ENCODE measurements at places on chromosomes 2 and 18. TPM values are rescaled to one million over a fixed set of nuclear protein-coding genes. Genes with fewer than 3 reads are reported as not detected.
A peak's percentile ranks its signal among the peaks of the same experiment; 100 is the strongest.

DNA sequence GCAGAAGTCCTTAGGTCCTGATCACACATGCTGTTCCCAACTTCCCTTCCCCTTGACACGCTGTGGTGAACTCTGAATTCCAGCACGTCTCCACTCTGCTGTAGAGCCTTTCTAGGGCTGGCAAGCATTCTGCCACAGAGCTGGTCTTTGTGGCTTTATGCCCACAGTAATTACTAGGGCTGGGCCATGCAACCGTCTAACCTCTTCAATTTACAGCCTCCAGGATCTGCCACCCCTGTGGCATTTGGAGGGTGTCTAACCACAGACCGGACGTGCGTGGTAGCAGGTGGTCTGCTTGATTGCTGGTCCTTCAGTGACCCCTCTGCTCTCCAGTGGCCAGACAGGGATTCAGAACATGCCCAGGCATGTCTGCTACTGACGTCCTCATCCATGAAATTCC is 43.1 kb upstream of the TGFA start:
- peaks cover 7% of the 10 kb centered on the region for H3K36me3 ChIP-seq
- H3K27ac ChIP-seq: peak overlapping the region; percentile 69
- H3K27me3 ChIP-seq: no peaks in the 10 kb centered on the region
- no peak overlapping the region for H3K4me3 ChIP-seq
- peaks cover 24% of the 10 kb centered on the region for H3K4me1 ChIP-seq

The BIN1 gene
- 52.8 TPM for total RNA-seq

DNA sequence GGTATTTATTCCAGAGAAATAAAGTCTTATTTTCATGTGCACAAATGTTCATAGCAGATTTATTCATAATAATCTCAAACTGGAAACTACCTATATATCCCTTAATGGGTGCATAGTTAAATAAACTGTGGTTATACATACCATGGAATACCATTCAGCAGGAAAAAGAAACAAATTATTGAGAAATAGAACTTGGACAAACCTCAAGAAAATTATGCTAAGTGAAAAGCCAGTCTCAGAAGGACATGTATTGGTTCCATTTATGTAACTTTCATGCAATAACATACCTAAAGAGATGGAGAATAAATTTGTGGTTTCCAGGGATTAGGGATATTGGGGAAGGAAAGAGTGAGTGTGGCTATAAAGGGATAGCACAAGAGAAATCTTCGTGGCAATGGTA is 452.6 kb downstream of the SETBP1 start:
- DNase-seq: no peak
- no peaks in the 10 kb centered on the region for H3K36me3 ChIP-seq
- no peak overlapping the region for H3K27ac ChIP-seq
- H3K4me3 ChIP-seq: no peak overlapping the region
- no peaks in the 10 kb centered on the region for H3K4me1 ChIP-seq

DNA sequence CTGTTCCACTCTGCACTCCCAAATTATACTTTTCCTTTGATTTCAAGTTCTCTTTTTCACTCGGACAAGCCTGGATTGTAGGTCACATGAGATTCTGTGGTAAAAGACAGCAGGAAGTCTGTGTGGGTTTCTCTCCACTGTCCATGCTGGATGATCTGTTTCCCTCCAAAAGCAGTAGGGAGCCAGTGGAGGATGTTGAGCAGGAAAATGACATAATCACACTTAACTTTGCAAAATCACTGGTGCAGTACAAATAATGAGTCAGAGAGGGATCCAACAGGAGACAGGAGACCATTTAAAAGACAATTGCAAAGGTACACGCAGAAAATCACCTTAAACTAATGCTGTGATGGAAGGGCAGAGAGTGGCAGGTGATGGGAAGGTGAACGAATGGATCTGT is 301.3 kb downstream of the ZNF407 start:
- no peak overlapping the region for H3K4me3 ChIP-seq
- no peaks in the 10 kb centered on the region for H3K27me3 ChIP-seq
- no peak for DNase-seq
- H3K4me1 ChIP-seq: no peaks in the 10 kb centered on the region

DNA sequence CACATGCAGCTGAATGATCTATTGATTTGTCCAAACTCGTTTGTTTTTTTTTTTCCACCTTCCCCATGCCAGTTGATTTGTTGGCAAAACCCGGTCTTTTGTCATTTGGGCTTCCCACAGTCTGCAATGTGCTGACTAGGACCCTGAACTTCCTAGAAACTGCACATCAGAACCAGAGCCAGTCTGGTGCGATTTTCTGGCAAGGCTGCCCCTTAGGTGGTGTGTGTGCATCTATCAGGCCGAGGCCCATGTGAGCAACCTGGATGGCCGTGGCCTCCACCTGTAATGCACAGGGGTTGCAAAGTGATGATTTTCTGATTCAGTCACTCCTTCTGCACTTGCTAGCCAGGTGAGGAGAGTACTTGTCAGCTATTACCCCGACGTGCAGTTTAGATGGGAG is 47.8 kb downstream of the NCK2 start:
- H3K4me1 ChIP-seq: peaks cover 34% of the 10 kb centered on the region
- H3K27ac ChIP-seq: no peak overlapping the region
- no peaks in the 10 kb centered on the region for H3K27me3 ChIP-seq
- H3K4me3 ChIP-seq: no peak overlapping the region
- no peak for DNase-seq

The EFHD1 gene
- total RNA-seq: 0.47 TPM

DNA sequence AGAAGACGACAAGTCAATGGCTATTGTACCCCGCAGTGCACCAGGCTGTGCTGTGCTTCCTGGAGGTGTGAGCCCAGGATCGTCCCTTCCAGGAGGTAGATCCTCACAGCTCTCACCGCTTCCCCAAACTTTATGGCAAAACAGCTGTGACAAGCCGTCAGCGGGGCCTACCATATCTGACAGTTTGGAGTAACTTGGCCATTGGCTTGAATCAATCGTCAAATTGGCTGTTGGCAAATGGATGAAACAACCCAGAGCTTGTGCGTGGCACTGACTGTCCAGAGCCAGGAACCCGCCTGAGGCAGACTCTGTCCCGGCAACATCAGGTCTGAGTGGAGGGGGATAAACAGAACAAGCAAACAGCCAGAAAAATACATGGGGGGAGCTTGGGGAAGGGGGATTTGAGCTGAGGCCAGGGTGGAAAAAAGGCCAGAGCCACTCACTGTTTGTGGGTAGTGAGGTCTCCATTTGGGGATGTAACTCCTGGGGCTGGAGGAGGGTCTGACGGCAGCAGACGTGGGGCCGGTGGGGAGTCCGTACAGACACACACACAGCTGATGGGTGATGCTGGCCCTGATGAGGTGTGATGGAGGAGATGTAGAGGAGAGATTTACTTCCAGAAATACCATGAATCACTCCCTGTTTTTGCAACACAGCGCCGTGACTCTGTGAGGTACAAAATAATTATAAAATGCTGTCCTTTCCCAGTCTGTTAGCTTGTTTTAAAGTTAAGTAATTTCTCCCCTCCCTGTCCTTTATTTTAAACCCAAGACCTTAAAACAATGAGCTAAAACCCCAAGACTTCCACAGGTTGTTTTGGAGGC is 174.8 kb downstream of the TWIST2 start:
- H3K4me3 ChIP-seq: no peak overlapping the region
- no peaks in the 10 kb centered on the region for H3K36me3 ChIP-seq
- DNase-seq: no peak
- no peaks in the 10 kb centered on the region for H3K4me1 ChIP-seq
- H3K27ac ChIP-seq: no peak overlapping the region

The ASB18 gene
- not detected for total RNA-seq

GRCh38 chr2:5826979-5827655 is 134.9 kb downstream of the SOX11 start:
- no peaks in the 10 kb centered on the region for H3K27me3 ChIP-seq
- H3K4me1 ChIP-seq: no peaks in the 10 kb centered on the region
- H3K36me3 ChIP-seq: no peaks in the 10 kb centered on the region

The GPBAR1 gene
- total RNA-seq: 1.1 TPM

GRCh38 chr2:115910270-115910669 is 1467.8 kb downstream of the DPP10 start:
- DNase-seq: no peak
- no peak overlapping the region for H3K4me3 ChIP-seq
- no peaks in the 10 kb centered on the region for H3K36me3 ChIP-seq
- H3K27ac ChIP-seq: no peak overlapping the region
- H3K27me3 ChIP-seq: no peaks in the 10 kb centered on the region
- H3K4me1 ChIP-seq: no peaks in the 10 kb centered on the region

- DNase-seq: no peak
- H3K27me3 ChIP-seq: peaks cover 9% of the 10 kb centered on the region
- no peak overlapping the region for H3K27ac ChIP-seq
- no peak overlapping the region for H3K4me3 ChIP-seq
- no peaks in the 10 kb centered on the region for H3K36me3 ChIP-seq
These were observed 54.5 kb downstream of the FAM124B start for GRCh38 chr2:224347176-224348051.

GRCh38 chr18:74994502-74995418 is 214.2 kb downstream of the PTGR3 start:
- H3K4me1 ChIP-seq: peaks cover 17% of the 10 kb centered on the region
- DNase-seq: peak; percentile 37
- no peaks in the 10 kb centered on the region for H3K36me3 ChIP-seq
- peak overlapping the region; percentile 75 for H3K27ac ChIP-seq

DNA sequence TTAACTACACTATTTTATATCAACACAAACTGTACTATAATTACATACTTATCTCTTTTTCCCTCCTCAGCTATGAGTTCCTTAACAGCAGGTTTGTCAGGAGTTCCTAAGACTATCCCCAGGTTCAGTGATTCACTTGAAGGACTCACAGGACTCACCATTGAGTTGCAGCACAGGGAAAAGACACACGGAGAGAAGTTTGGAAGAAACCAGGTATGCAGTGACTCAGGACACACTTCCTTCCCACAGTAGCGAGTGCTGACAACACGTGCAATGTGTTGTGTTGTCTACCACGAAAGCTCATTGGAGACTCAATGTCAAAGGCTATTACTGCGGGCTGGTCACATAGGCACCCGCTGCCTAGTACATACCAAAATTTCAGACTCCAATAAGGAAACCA is 32.0 kb downstream of the MGAT4A start:
- no peak overlapping the region for H3K27ac ChIP-seq
- no peak for DNase-seq
- H3K36me3 ChIP-seq: no peaks in the 10 kb centered on the region
- H3K4me3 ChIP-seq: no peak overlapping the region
- H3K4me1 ChIP-seq: peaks cover 33% of the 10 kb centered on the region

- no peaks in the 10 kb centered on the region for H3K36me3 ChIP-seq
- no peak for DNase-seq
- no peak overlapping the region for H3K27ac ChIP-seq
- H3K4me1 ChIP-seq: no peaks in the 10 kb centered on the region
- H3K4me3 ChIP-seq: no peak overlapping the region
- H3K27me3 ChIP-seq: peaks cover 21% of the 10 kb centered on the region
These were observed 149.6 kb downstream of the ACKR3 start for GRCh38 chr2:236719192-236719635.

The PROM2 gene
- 24.7 TPM for total RNA-seq

The DNAH6 gene
- 1.3 TPM for total RNA-seq

The CLEC4F gene
- not detected for total RNA-seq

DNA sequence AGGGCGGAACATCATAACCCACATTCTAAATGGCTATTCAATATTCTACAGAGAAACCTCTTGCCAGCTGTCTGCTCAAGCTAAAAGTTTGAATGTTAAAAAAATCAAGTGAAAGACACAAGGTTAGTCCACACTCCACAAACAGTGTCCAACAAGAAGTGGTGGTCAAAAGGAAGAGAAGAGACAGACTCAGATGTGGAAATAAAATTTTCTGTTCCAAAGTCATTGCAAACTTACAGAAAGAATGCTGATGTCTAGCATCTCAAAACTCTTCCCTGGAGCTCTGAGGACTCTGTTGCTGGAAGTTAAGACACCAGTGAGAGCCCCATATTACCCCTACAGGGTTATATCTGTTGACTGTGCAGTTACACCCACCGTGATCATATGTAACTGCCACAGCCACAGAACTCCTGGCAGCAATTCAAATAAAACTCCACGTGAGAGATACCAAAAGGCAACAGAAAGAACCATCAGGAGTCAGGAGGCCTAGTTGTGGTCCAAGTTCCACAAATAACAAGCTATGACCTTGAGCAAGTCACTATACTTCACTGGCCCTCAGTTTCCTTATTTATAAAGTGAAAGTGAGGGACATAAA is 60.9 kb downstream of the AAK1 start:
- peaks cover 5% of the 10 kb centered on the region for H3K36me3 ChIP-seq
- no peak for DNase-seq
- H3K4me3 ChIP-seq: peak overlapping the region; percentile 10
- peaks cover 52% of the 10 kb centered on the region for H3K4me1 ChIP-seq
- no peak overlapping the region for H3K27ac ChIP-seq

DNA sequence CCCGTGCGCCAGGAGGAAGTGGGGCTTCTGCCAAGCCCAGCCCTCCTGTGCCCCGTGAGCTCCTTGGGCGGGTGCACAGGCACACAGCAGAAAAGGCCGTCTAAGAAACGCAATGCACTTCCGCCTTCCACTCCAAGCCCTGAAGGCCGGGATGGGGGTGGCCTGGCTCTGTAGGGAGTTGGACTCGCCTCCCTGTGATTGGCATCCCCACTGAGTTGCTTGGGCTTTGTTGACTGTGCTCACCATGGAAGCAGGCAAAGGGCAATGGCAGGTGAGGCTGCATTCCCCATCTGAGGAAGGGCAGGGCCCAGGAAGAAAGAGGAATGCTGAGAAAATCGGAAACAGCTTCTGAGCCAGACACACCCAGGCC is 66.8 kb downstream of the CRACDL start:
- peak; percentile 92 for DNase-seq
- H3K36me3 ChIP-seq: peaks cover 33% of the 10 kb centered on the region
- no peaks in the 10 kb centered on the region for H3K27me3 ChIP-seq
- H3K27ac ChIP-seq: peak overlapping the region; percentile 99
- peak overlapping the region; percentile 89 for H3K4me3 ChIP-seq

GRCh38 chr18:45059695-45060094 is 379.0 kb downstream of the SETBP1 start:
- DNase-seq: peak; percentile 5
- H3K4me1 ChIP-seq: peaks cover 9% of the 10 kb centered on the region
- no peak overlapping the region for H3K4me3 ChIP-seq
- H3K27ac ChIP-seq: no peak overlapping the region
- H3K36me3 ChIP-seq: no peaks in the 10 kb centered on the region

DNA sequence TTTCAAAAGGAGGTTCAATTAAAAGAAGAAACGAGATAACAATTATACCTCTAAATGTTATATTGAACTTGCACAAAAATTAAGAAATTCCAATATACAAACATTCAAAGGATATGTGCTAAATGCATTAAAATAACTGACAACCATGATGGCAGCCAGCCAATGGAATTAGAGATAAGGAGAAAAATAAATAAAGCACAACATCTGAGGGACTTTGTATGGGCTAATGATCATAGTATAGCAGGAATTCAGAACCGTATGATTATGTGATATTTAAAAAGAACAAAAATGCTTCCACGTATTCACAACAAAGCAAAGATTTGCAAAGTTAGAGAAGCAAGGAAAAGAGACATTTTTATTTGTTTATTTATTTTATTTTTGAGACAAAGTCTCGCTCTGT is 1103.0 kb downstream of the CBLN2 start:
- no peak for DNase-seq
- no peak overlapping the region for H3K27ac ChIP-seq
- H3K36me3 ChIP-seq: no peaks in the 10 kb centered on the region
- H3K4me3 ChIP-seq: no peak overlapping the region
- no peaks in the 10 kb centered on the region for H3K4me1 ChIP-seq
- H3K27me3 ChIP-seq: no peaks in the 10 kb centered on the region
